ENCODE measurements at places on chromosomes 12 and 14. TPM values are rescaled to one million over a fixed set of nuclear protein-coding genes. Genes with fewer than 3 reads are reported as not detected.

DNA sequence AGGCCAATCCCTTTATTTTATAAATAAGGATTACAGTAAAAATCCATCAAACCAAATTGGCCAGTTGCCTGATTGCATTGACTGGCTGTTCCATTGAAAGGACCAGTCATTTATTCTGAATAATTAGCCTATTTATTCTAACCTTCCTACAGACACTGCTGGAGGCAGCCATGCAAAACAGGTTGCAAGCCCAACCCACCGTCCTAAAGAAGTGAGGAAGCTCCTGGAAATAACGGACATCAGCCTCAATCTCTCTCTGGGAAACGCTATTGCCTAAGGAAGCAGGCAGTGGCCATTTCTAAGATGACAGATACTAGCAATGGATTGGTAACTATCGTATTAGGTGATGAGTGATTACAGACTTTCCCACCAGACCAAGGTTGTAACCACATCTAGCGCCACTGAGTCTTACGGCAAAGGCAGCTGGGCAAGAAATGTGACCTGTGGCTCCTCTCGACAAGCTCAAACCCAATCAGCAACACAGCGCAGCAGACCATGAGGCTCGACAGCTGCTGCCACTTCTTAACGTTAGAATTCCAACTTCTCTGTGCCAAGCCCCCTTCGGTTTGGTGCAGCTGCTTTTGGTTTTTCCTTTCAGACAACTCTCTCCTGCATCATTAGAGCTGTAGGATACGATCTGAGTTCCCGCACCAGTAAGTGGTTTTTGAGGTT is 134.2 kb downstream of the KCNK10 start:
- DNase-seq, result no peak
- H3K4me1 ChIP-seq, result peaks cover 29% of the 10 kb centered on the region
- H3K27me3 ChIP-seq, result no peaks in the 10 kb centered on the region
- H3K4me3 ChIP-seq, result peak overlapping the region; percentile 59
- peak overlapping the region; percentile 73 for H3K27ac ChIP-seq

GRCh38 chr12:38508246-38508645 is 191.7 kb downstream of the ALG10B start:
- H3K4me1 ChIP-seq, result peaks cover 19% of the 10 kb centered on the region
- H3K27ac ChIP-seq, result no peak overlapping the region
- no peaks in the 10 kb centered on the region for H3K27me3 ChIP-seq
- no peak overlapping the region for H3K4me3 ChIP-seq

GRCh38 chr12:9324782-9325181 is 116.6 kb upstream of the PZP start:
- DNase-seq, result no peak
- no peaks in the 10 kb centered on the region for H3K36me3 ChIP-seq
- no peak overlapping the region for H3K27ac ChIP-seq

Gene ENDOU
- total RNA-seq, result not detected

DNA sequence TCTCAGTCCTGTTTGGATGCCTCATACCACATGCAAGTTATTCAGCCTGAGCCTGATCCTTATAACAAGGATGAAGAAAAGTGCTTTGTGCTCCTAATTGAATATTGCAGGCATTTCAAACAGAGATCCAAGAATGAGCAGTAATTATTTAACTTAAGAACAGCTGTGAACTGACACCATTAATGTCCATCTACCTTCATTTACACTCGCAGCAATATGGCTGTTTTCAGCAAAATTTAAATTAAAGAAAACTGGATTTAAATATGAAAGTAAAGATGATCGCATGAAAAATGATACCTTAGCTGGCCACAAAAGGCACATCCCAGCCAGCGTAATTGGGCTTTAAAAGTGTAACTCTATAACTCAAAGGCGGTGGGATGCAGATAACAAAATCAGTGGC is 466.3 kb downstream of the GALC start:
- no peak for DNase-seq
- H3K27ac ChIP-seq, result no peak overlapping the region
- H3K27me3 ChIP-seq, result no peaks in the 10 kb centered on the region

DNA sequence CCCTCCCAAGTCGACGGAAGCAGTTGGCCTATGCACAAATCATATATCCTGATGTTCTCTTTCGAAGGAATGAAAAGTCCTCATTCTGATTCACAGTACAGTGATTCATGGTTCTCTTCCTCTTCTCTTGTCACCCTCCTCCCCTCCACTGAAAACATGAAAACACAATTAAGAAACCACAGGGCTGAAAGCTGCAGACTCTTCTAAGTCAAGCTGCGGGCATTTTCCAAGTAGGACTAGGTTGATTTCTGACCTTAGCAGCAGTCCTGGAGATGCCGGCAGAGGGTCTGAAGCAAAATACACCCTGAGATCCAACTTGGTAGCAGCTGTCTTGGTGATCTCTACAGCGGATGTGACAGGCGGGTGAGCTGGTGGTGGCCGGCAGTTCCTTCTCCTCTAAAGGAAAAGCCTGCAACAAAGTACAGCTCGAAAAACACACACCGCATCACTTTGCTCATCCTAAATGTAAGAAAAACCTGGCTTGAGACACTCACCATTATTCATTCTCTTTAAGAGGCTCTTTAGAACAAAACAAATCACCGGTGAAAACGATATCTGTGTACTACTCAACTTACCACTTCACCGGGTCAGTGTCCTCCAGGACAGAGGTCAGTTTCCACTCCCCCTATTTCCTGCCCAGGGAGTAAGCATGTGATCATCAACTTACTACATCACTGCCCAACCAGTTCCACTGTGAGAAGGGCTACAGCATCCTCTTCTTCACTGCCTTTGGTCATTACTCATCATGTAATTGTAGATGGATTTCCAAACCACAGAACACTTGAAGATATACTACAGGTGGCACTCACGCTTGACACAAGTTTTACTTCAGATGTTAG is 6.0 kb downstream of the TMCC3 start:
- no peak overlapping the region for H3K27ac ChIP-seq
- no peaks in the 10 kb centered on the region for H3K36me3 ChIP-seq
- H3K4me3 ChIP-seq, result no peak overlapping the region
- peaks cover 7% of the 10 kb centered on the region for H3K4me1 ChIP-seq
- no peak for DNase-seq

- H3K4me1 ChIP-seq, result no peaks in the 10 kb centered on the region
- DNase-seq, result no peak
- H3K27ac ChIP-seq, result peak overlapping the region; percentile 4
These were observed 86.3 kb upstream of the USP44 start for GRCh38 chr12:95637471-95638155.

- peaks cover 20% of the 10 kb centered on the region for H3K36me3 ChIP-seq
- H3K4me3 ChIP-seq, result no peak overlapping the region
- peaks cover 16% of the 10 kb centered on the region for H3K27me3 ChIP-seq
- peaks cover 21% of the 10 kb centered on the region for H3K4me1 ChIP-seq
- DNase-seq, result no peak
These were observed 33.0 kb upstream of the SSTR1 start for GRCh38 chr14:38174711-38175110.

GRCh38 chr12:9065607-9065856 is 50.2 kb downstream of the A2M start:
- peak overlapping the region; percentile 68 for H3K4me3 ChIP-seq
- H3K27me3 ChIP-seq, result peaks cover 3% of the 10 kb centered on the region
- DNase-seq, result no peak
- H3K27ac ChIP-seq, result no peak overlapping the region

Gene IL23A
- total RNA-seq, result 2.9 TPM

Gene ALDH1L2
- 3.5 TPM for total RNA-seq

DNA sequence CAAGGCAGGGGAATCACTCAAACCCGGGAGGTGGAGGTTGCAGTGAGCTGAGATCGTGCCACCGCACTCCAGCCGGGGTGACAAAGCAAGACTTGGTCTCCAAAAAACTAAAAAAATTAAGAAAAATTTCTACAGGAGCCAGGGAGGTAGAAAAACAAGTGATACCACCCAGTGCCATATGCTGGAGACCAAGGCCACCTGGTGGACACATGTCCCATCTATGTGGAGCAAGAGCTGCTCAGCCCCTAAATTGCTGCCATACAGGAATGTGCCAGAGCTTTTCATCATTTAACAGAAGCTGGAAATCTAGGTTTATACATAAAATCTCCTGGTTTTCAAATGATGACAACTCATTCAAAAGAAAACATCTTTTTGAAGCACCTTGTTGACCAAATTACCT is 61.4 kb upstream of the ELK3 start:
- peaks cover 17% of the 10 kb centered on the region for H3K4me1 ChIP-seq
- no peak overlapping the region for H3K27ac ChIP-seq
- H3K27me3 ChIP-seq, result no peaks in the 10 kb centered on the region
- no peaks in the 10 kb centered on the region for H3K36me3 ChIP-seq
- no peak overlapping the region for H3K4me3 ChIP-seq

Gene SPIC
- not detected for total RNA-seq

DNA sequence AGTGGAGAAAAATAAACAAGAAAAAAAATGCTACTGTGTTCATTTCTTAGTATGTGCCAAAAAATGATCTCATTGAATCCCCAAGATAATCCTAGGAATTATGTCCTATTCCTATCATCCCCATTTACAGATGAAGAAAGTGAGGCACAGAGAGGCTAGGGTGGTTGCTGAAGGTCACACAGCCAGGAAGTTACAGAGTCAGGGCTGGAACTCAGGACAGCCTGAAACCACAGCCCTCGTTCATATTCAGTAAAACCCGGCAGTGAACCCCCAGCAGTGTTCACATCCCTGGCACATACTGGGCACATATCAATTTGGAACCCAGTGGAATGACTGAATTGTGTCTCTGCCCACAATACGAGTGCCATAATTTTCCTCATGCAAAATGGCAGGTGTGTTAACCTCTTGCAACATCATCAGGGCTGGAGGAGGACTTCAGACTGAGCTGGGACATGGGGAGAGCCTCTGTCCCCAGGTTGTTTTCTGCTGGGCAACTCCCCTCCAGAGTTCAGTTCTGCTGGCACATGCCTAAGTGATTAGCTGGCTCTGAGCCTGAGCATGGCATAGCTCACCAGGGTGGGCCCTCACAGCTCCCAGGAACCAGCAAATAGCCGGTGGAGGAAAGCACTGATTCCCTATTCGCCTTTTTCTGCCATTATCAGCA is 2.0 kb upstream of the PPP1CC start:
- no peaks in the 10 kb centered on the region for H3K27me3 ChIP-seq
- peak overlapping the region; percentile 99 for H3K4me3 ChIP-seq
- H3K27ac ChIP-seq, result no peak overlapping the region
- H3K4me1 ChIP-seq, result peaks cover 23% of the 10 kb centered on the region
- H3K36me3 ChIP-seq, result peaks cover 13% of the 10 kb centered on the region

Gene ANO2
- 4.0 TPM for total RNA-seq

- no peaks in the 10 kb centered on the region for H3K36me3 ChIP-seq
- DNase-seq, result no peak
- no peak overlapping the region for H3K27ac ChIP-seq
- no peaks in the 10 kb centered on the region for H3K27me3 ChIP-seq
These were observed 116.6 kb downstream of the DAD1 start for GRCh38 chr14:22472466-22472865.

GRCh38 chr12:2686280-2686646 is 108.5 kb upstream of the FKBP4 start:
- no peak overlapping the region for H3K27ac ChIP-seq
- H3K4me1 ChIP-seq, result peaks cover 26% of the 10 kb centered on the region

DNA sequence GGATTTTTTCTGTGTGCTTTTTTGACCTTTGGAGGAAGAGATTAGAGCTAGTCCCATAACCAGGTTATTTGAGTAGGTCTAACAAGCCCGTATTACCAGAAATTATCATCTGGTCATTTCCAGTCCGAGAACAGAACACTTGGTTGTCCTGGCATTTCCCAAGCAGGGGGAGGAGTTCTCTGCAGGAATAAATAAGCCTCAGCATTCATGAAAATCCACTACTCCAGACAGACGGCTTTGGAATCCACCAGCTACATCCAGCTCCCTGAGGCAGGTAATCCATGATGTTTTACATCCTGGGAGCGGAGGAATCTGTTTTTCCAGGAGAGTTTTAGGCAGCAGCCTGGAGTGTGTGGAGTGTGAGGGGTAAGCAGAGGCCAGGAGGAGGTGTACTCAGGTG is at the start of gene SERPINA3:
TSS of gene SERPINA3 (plus strand) at position 218 of the 400 bp plus-strand sequence. CDS start 2,051 bp downstream, outside the sequence.
- H3K36me3 ChIP-seq, result peaks cover 6% of the 10 kb centered on the region
- H3K27me3 ChIP-seq, result peaks cover 10% of the 10 kb centered on the region
- no peak within 1 kb of the TSS for H3K4me3 ChIP-seq
- DNase-seq, result no peak
- H3K4me1 ChIP-seq, result no peaks in the 10 kb centered on the region
- no peak within 1 kb of the TSS for H3K27ac ChIP-seq

GRCh38 chr14:97129639-97130038 is 332.5 kb downstream of the VRK1 start:
- H3K27me3 ChIP-seq, result no peaks in the 10 kb centered on the region
- no peak overlapping the region for H3K27ac ChIP-seq

Gene P2RX7
- 0.55 TPM for total RNA-seq

- no peak overlapping the region for H3K4me3 ChIP-seq
- peaks cover 28% of the 10 kb centered on the region for H3K27me3 ChIP-seq
- H3K4me1 ChIP-seq, result peaks cover 9% of the 10 kb centered on the region
- H3K36me3 ChIP-seq, result no peaks in the 10 kb centered on the region
These were observed 124.8 kb upstream of the WSCD2 start for GRCh38 chr12:108004319-108004718.

Data from WTC11 (cell line).